ENCODE measurements at places on chromosomes 3 and 15. TPM values are rescaled to one million over a fixed set of nuclear protein-coding genes. Genes with fewer than 3 reads are reported as not detected.

GRCh38 chr15:38038659-38039442 is 104.4 kb downstream of the TMCO5A start:
- no peak for DNase-seq

DNA sequence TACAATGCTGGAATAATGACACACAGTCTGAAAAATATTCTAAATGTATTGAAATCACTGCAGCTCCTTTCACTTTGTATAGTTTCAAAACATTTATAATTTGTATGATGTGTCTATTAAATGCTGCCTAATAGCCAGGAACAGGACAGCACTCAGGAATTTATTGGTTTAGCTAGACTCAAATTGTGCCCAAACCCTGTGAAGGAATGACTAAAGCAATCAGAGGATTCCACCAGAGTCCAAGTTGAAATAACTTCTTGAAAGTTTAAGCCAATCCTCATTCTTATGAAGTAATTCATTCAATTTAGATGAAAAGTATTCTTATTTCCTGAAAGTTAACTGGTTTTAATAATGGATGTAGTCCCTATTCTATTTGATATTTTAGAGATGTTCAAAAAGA is 267.0 kb downstream of the ZMAT3 start:
- DNase-seq, result no peak

GRCh38 chr3:50205413-50206276 is 574 bp downstream of the SLC38A3 start:
- DNase-seq, result no peak

DNA sequence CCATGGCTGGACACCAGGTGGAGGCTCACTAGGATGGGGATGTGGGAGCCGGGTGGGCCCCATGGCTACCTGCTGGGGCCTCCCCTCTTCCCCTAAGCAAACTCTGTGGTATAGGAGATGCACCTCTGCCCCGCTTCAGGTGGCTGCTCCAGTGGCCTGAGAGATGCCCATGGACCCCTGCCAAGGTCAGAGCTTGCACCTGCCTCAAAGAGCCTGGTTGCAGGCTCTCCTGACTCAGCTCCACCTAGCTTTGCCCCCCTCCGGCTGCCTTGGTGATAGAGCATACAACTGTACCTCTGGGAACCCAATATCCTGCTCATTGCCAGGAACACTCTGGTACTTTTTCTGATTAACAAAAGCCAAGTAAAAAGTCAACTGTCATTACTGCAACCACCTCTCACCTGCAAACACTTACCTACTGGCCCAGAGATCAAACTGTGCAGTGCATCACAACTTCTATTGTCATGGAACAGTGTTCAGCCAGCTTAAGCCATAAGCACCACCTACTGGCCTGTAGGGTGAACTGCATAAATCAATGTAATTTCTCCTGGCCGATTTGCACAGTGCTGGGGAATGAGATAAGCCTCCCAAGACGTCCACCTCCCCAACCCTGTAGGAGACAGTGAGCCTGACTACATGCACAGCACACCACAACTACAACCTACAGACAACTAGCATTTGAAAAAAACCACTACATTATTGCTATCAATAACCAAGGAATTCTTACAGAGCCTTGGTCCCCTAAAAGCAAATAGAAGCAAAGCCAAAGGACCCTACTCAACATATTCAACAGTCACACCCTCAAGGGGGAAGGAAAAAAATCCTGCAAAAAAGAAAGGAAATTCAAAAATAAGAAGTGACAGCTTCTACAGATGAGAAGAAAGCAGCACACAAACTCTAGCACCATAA is 352.4 kb upstream of the ARHGEF26 start:
- peak; percentile 72 for DNase-seq

- peak; percentile 43 for DNase-seq
These were observed 28.0 kb downstream of the KLHDC8B start for GRCh38 chr3:49199239-49199899.

DNA sequence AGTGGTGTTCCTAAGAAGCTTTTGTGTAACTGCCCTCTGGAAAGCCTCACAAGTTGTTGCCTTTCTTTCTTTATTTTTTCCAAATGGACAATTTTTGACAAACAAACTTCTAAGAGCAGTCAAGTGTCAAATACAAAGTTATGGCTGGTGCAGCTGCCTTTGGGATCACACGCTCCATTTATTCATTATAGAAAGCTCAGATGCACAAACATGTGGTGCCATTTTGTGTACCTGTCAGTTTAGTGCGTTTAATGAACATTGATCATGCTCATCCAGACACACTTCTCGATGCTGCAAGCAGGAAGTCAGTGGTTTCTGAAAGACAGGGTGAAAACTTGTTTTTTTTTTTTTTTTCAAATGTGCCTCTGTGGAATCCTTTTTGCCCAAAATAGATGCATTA is 324.5 kb downstream of the CNTN4 start:
- no peak for DNase-seq

ITGB5 gene
- total RNA-seq, result 49.2 TPM

APOD gene
- total RNA-seq, result 2.4 TPM

GRCh38 chr15:91413142-91413541 is 313.1 kb downstream of the SV2B start:
- no peak for DNase-seq

DNA sequence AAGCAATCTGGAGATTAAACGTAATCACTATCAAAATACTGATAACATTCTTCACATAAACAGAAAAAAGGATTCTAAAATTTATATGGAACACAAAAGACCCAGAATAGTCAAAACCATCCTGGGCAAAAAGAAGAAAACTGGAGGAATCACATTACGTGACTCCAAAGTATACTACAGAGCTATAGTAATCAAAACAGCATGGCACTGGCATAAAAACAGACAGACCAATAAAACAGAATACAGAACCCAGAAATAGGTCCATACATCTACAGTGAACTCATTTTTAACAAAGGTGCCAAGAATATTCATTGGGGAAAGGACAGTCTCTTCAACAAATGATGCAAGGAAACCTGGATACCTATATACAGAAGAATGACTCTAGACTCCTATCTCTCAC is 621.9 kb upstream of the CCDC54 start:
- DNase-seq, result no peak

DNA sequence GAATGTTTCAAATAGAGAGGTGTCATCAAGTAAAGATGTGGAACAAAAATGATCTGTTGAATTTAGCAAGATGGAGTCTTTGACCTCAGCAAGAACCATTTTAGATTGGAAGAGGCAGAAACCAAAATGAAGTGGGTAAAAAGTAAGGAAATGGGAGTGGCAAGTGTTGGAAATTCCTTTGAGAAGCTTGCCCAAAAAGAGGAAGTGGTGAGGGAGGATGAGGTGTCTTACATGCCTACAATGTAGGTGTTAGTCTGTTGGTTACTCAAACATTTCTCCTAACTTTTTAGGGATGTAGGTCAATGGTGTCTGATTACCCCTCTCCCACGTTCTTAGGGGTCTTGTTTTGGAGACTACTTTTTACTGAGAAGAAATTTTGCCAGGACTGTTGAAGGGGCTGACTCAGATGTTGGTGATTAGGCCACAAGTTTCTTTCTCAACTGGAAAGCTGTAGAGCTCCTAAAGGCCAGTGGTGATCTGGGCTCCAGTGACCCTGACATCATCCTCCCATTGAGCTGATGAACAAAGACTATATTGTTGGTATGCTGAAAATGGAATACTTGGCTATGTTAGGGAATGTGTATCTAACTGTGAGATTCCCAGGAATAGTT is 5.1 kb downstream of the PPP2R3A start:
- DNase-seq, result no peak

PODXL2 gene
- total RNA-seq, result 1.3 TPM

DNA sequence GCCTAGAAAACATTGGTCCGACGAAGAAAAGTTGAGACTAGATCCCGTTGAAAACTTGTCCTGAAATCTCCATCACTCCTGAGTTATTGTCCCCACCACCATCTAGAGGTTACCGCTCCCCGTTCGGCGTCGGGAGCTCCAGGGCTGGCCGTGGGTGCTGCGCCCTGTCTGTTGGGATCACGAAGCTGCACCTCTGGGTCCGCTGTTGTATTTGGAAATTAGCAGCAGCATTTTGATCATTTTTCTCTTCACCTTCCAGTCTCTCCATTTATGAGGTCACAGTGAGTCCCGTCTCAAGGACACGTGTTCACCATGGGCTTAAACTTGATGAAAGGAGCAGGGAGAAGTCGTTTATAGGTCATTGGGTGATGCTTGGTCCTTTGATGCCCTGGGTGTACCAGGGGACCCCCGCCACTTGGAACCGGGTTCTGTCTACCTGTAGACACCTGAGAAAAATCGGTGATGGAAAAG is 565 bp downstream of the MANF start:
- DNase-seq, result no peak

- no peak for DNase-seq
These were observed 452.4 kb downstream of the SHQ1 start for GRCh38 chr3:72395776-72396311.

- no peak for DNase-seq
These were observed 126.1 kb upstream of the CTNNB1 start for GRCh38 chr3:41073190-41073589.

- peak; percentile 78 for DNase-seq
These were observed 231.6 kb upstream of the AGTR1 start for GRCh38 chr3:148466143-148466542.

ANKRD34C gene
- total RNA-seq, result not detected

DNA sequence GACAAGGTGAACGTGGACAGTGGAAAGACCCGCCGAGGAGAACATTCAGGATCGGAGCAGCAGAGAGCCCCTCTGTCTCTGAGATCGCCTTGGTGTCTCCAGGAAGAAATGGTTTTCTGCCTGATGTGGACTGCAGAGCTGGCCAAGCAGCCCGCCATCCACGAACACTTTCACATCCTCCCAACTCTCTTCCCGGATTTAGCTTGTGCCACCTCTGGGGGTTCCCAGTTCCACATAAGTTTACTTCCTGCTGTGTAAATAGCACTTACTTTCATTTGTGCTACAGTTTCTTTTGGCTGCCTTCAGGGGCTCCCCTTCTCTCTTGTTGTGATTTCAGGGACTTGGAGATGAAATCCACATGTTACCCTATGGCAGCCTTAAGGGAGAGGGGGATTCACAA is 48.4 kb downstream of the SEMA5B start:
- DNase-seq, result no peak

GRCh38 chr3:73009750-73010149 is 13.1 kb downstream of the PPP4R2 start:
- no peak for DNase-seq

GOLGA8T gene
- total RNA-seq, result not detected

DNA sequence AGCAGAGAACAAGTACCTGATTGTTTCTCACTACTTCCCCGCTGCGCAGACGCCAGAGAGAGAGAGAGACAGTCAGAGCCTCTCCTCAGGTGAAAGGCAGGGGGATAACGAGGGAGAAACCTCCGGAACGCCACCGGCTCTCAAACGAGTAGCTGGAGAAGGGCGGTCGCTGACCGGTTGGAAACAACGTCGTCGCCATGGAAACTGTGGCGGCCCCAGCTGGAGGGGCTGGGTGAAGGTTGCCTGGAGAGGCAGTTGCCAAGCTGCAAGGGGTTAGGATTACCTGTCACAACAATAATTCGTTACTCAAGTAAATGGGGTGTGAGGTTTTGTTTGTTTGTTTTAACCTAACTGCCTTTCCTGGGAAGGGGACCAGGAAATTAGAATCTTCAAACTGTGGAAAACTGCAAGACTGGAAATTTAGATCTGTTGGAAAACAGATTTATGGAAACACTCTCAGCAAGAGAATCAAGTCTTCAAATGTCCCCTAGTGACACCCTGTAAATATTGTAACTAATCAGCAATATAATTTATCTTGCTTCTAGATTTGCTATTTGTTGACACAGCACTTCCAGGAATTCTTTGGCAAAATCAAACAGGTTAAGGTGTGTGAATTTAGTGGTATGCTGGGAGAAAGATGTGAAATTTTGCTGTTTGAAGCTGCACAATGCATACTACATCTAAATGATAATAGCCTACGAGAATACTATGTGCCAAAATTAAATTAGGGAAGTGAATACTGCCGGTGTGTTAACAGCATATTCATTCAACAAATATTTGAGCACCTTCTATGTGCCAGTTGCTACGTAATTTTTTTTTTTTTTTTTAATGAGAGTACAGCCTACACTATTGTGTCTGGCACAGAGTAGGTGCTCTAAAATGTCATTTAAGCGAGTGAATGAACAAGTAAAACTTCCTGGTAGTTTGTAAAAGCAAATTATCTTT is at the start of gene DNAH12:
Gene DNAH12 (minus strand): TSS at position 164 of the 945 bp plus-strand sequence. CDS start 1,474 bp downstream, outside the sequence.
- peak; percentile 50 for DNase-seq

GRCh38 chr15:80600626-80601025 is 94.5 kb upstream of the ABHD17C start:
- DNase-seq, result no peak
